ENCODE measurements at places on chromosomes 2 and 18.

DNA sequence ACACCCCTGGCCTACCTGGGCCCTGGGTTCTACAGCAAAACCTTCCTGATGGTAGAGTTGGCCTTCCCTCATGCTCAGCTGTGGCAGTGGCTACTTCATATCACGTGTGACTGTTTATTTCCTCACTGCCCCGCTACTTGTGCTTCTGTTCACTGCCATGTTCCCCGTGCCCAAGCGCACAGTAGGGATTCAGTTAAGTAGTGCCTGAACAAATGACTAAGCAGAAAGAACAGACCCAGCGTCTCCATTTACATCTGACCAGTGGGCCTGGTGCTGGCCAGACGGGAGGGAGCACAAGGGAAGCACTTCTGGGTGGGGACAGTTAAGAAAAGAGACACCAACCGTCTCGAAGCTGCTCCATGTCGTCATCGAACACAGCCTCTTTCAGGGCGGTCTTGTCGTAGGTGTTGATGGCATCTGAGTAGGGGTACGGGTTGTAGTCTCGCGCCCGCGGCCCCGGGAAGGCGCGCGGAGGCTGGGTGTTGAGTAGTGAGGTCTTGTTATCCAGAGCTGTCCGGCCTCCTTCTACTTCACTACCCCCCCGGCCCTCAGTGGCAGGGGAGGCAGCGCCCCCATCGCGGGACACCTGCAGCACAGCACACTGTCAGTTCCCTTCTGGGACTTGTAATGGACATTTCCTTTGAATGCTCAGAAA is 82.4 kb upstream of the TFCP2L1 start:
- DNase-seq: no peak

DNA sequence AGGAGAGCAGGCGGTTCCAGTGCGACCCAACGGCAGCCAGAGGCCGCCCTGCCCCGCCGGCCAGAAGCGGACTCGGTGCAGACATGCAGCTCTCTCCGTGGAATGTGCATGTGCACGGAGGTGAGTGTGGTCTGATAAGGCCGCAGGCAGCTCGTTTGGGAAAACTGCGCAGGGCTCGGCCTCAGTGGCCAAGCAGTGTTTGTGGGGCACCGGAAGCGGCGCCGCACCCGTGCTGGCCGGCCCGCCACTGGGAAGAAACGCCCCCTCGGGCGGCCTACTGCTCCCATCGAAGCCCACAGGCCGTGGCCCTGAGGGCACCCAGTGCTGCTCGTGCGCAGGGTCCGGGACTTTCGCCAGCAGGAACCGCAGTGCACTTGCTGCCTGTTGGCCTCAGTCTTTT is 25.2 kb downstream of the PRELID3A start:
- no peak for DNase-seq

DNA sequence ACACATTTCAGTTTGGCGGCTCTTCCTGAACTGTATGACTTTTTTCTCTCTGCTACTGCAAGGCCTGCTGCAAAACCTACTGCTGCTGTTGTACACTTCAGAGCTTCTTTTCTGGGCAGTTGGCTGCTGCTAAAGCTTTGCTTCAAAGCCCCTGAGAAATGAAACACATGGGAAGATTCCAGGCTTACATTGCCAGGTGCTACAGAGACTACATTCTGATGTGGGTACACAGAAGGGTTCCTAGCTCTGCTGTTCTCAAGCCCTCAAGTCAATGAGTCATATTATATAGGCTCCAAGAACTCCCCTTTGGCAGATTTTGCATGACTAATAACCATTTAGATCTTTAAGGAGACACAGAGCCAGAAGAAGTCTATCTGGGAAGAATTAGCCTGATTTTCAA is 12.9 kb upstream of the PGAP1 start:
- DNase-seq: no peak

- no peak for DNase-seq
Measured at GRCh38 chr2:64807417-64807816, 153.7 kb upstream of the SERTAD2 start.

DNA sequence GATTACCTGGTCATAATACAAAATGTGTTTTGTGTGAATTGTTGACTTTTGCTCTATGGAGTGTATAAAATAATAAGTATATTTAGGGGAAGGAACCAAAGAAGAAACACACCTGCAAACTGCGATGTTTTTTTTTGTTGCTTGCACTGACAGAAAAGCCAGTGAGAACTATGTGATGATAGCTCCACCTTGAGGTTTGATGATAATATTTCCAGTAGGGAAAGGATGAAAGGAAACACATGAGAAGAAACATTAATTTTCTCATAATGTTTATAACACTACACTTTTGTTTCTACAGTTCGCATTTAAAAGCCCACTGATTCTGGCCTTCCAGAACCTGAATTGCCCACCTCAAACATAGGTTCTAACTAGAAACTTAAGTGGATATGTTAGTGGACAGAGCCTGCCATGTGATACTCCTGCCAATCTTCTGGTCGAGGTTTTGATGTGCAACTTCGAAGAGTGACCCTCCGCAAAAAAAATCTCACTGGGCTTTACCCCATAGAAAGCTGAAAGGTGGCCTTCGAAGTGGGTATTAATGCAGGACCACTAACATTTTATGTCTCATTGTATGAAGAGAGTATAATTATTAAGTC is 476.4 kb upstream of the SPHKAP start:
- DNase-seq: no peak

GRCh38 chr2:10844097-10844496 is 31.5 kb upstream of the PDIA6 start:
- no peak for DNase-seq

DNA sequence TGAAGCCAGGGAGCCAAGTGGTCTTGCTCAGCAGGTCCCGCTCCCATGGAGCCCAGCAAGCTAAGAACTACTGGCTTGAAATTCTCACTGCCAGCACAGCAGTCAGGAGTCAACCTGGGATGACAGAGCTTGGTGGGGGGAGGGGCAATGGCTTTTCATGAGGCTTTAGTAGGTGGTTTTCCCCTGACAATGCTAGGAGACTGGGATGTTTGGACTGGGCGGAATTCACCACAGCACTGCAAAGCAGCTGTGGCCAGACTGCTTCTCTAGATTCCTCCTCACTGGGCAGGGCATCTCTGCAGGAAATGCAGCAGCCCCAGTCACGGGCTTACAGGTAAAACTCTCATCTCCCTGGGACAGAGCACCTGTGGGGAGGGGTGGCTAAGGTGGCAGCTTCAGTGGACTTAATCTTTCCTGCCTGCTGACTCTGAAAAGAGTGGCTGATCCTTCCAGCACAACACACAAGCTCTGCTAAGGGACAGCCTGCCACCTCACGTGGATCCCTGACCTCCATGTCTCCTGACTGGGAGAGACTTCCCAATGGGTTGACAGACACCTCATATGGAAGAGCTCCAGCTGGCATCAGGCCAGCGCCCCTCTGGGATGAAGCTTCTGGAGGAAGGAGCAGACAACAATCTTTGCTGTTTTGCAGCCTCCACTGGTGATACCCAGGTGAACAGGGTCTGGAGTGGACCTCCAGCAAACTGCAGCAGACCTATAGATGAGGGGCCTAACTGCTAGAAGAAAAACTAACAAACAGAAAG is 349.7 kb upstream of the ST6GAL2 start:
- no peak for DNase-seq
